ENCODE measurements at places on chromosomes 7 and 10. TPM values are rescaled to one million over a fixed set of nuclear protein-coding genes. Genes with fewer than 3 reads are reported as not detected.

Gene BTBD16
- not detected for total RNA-seq

Gene GSAP
- total RNA-seq = 7.1 TPM

Gene CPN1
- total RNA-seq = not detected

DNA sequence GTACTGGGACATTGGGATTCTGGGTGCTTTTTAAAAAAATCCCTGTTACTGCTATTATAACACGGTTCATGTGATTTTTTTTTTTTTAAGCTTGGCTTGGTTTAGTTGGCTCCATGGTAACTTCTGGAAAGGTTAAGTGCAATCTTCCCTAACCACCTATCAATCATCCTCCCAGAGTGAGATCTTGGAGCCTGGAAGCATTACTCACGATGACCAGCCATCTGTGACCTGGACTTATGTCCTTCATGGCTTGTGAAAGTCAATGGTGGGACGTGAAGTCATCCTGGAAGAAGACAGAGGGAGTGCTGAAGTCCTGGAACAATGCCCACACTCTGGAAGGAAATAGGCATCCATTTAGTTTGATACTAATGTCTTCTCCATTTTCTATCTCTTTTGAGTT, 135.5 kb upstream of the FRMD4A start:
- DNase-seq = no peak

DNA sequence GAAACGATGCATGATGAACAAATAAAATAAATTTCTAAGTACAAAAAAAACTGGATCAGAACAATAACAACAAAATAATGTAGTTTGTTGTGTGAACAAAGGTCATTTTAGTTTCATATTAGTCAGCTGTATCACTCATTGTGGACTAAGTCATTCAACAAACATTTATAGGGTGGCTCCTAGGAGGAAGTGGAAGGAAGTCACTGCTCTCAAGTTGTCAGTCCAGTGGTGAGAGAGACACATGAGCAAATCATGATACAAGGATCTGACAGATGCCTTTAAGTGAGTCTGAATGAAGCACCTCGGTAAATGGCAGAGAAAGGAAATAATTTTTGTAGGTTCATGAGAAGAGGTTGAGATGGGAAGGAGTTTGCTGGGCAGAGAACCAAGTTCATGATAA, 56.8 kb downstream of the EPDR1 start:
- DNase-seq = no peak

Gene SEC24C
- total RNA-seq = 50.6 TPM

- DNase-seq = no peak
Measured at GRCh38 chr10:121596689-121597503, 1.3 kb downstream of the FGFR2 start.

Gene TUBAL3
- total RNA-seq = 0.11 TPM

Gene RELN
- not detected for total RNA-seq

DNA sequence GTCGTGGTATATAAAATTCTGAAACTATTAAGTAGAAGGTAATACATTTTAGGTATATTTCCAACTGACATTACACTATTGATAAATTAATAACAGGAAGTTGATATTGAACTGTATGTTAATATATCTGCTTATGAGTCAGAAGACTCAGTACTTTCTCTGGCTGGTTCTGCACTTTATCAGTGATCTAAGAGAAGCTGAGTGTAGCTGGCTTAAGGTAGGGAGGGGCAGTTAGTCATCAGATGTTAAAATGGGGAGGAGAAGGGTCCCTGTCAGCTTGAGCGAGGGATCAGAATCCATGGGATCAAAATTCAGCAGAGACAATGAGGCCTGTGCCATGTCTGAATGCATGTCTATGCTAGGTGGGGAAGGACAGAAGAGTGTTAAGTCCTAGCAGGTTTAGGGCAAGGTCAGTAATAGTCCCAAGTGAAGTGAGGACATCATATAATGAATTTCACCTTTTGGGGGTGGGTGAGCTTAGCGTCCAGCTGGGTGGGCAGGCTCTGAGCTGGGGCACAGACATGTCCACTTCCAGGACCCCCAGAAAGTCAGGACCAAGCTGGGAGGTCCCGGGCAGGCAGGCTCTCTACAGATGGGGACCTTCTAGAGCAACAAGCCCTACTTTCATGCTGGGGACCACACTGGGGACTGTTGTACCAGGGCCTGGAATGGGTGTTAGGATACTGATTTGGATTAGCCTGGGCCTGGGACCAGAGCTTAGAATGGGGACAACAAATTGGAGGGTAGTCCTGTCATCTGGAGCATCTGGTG, 82.9 kb downstream of the WDFY4 start:
- no peak for DNase-seq
